ENCODE measurements at places on chromosomes 13 and 19. TPM values are rescaled to one million over a fixed set of nuclear protein-coding genes. Genes with fewer than 3 reads are reported as not detected.

DNA sequence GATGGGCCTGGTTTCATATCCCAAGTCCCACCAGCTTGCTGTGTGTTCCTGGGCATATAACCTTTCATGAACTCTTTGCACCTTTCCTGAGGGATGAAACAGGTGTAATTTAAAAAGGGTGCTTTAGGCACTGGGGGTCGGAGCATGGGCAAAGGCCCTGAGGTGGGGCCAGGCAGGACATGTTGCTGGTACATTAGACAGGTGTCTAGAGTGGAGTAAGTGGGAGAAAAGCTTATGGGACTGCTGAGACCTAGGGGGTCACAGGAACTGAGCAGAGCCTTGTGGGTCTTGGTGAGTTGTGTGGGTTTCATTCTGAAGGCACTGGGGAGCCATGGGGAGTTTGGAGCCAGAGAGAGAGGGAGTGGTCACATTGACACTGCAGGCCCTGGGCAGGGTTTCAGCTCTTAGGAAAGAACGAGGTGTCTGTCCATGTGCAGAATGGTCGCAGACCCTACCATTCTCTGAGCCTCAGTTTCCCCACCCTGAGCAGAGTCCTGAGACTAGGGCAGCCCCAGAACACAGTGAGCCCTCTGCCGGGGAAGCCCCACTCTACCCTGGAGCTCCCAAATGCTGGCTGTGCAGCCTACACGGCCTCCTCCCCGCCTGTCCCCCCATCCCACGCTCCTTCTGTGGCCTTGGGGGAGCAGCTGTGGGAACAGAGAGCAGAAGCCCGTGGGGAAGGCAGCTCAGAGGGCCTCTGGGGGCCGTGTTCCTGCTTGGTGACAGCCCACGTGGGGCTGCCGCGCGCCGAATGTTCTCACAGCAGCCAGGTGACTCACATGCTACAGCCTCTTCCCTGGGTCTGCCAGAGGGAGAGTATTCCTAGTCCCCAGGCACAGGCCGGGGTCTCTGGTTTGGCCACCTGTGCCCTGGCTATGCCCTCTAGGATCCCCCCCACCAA, 7.3 kb upstream of the HOMER3 start:
- H3K27ac ChIP-seq: no peak overlapping the region
- H3K27me3 ChIP-seq: peaks cover under 1% of the 10 kb centered on the region
- no peak overlapping the region for H3K4me3 ChIP-seq
- no peaks in the 10 kb centered on the region for H3K36me3 ChIP-seq
- DNase-seq: no peak
- H3K4me1 ChIP-seq: no peaks in the 10 kb centered on the region

- H3K4me3 ChIP-seq: no peak overlapping the region
- no peaks in the 10 kb centered on the region for H3K4me1 ChIP-seq
- H3K27me3 ChIP-seq: peaks cover 3% of the 10 kb centered on the region
- H3K36me3 ChIP-seq: no peaks in the 10 kb centered on the region
- DNase-seq: no peak
- H3K27ac ChIP-seq: no peak overlapping the region
These were observed 86.1 kb downstream of the EDNRB start for GRCh38 chr13:77832339-77833100.

HIPK4 gene
- 0.10 TPM for total RNA-seq

DNA sequence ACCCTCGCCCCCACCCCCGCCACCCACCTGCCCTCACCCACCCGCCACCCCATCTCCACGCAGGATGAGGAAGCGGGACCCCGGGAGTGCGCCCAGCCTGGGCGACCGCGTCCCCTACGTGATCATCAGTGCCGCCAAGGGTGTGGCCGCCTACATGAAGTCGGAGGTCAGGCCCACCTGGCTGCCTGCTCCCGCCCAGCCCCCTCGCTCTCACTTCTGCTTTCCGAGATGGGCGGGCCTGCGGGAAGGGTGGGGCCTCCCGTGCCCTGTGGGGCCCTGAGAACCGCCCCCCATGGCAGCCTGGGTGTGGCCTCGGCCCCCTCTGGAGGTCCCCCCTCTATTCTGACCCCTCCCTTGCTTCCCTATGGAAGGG, 3.1 kb upstream of the SPIB start:
- peaks cover 10% of the 10 kb centered on the region for H3K27me3 ChIP-seq
- no peak for DNase-seq
- H3K4me1 ChIP-seq: peaks cover 13% of the 10 kb centered on the region
- H3K4me3 ChIP-seq: no peak overlapping the region

- H3K27me3 ChIP-seq: no peaks in the 10 kb centered on the region
- H3K27ac ChIP-seq: no peak overlapping the region
- no peak overlapping the region for H3K4me3 ChIP-seq
- no peak for DNase-seq
These were observed 7.0 kb downstream of the ARMC6 start for GRCh38 chr19:19040417-19040816.

DNA sequence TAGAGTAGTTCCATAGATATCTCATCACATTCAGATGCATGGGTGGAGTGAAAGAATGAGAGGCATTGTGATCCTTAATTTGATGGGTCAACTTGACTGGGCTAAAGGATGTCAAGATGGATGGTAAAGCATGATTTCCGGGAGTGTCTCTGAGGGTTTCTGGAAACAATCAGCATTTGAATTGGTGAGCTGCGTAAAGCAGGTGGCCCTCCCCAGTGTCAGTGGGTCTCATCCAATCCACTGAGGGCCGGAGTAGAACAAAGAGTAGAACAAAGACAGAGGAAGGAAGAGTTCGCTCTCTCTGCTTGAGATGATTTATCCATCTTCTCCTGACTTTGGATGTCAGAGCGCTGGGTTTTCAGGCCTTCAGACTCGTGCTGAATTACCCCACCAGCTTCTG, 43.1 kb downstream of the SERP2 start:
- H3K36me3 ChIP-seq: no peaks in the 10 kb centered on the region
- H3K4me3 ChIP-seq: no peak overlapping the region
- no peak for DNase-seq
- no peak overlapping the region for H3K27ac ChIP-seq

DNA sequence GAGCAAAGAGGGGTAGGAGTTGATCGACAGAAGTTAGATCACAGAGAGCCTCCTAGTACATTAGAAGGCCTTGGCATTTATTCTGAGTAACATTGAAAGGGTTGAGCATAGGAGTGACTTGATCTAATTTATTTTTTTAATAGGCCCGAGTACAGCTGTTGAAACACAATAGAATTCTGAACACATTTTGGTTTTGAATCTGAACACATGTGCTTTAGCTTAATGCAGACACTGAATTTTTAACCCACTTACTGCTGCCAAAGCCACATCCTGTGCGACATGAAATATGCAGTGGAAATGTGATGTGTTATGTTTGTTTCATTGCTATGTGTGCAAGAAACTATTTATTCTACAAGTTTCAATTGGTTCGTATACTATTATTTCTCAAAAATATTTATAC, 1505.9 kb downstream of the PCDH9 start:
- no peaks in the 10 kb centered on the region for H3K4me1 ChIP-seq
- DNase-seq: no peak
- no peak overlapping the region for H3K27ac ChIP-seq
- no peak overlapping the region for H3K4me3 ChIP-seq
- no peaks in the 10 kb centered on the region for H3K36me3 ChIP-seq
- no peaks in the 10 kb centered on the region for H3K27me3 ChIP-seq

DNA sequence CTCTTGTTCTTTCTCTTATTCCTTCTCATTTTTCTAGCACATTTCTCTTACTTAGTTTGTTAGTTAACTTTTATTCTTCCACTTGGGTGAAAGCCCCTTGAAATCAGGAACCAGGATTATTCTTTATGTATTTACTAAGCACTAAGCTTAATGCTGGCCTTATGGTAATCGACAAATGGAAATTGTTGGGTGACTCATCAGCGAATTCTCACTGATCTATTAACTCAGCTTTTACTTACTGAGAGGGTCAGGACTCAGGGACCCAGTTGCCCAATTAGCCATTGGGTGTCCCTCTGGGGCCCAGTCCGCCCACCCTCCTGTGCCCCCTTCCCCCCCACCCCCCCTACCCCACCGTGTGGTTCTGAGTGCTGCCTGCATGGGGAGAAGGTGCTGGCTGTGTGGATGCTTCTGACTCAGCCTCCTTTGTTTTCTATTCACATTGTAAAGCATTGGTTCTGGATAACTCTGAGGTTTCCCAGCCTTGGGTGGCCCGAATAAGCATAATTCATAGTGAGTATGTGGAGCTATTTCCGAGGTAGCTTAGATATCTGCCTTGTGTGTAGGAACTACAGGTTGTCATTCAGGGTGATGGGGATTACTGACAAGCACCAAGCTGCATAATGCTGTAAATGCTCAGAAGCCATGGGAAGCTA, 240.9 kb downstream of the FGF9 start:
- H3K27me3 ChIP-seq: no peaks in the 10 kb centered on the region
- no peak for DNase-seq
- H3K4me3 ChIP-seq: no peak overlapping the region
- H3K4me1 ChIP-seq: no peaks in the 10 kb centered on the region

- peaks cover 60% of the 10 kb centered on the region for H3K27me3 ChIP-seq
- no peaks in the 10 kb centered on the region for H3K4me1 ChIP-seq
- no peak within 1 kb of the TSS for H3K4me3 ChIP-seq
- H3K27ac ChIP-seq: no peak within 1 kb of the TSS
- no peaks in the 10 kb centered on the region for H3K36me3 ChIP-seq
- DNase-seq: no peak
These were observed at the start of gene TNFRSF19 for GRCh38 chr13:23570099-23570920. Gene TNFRSF19, plus strand, starts transcription at chr13:23570412. Its CDS starts 19,772 bp downstream, at chr13:23590184.

DNA sequence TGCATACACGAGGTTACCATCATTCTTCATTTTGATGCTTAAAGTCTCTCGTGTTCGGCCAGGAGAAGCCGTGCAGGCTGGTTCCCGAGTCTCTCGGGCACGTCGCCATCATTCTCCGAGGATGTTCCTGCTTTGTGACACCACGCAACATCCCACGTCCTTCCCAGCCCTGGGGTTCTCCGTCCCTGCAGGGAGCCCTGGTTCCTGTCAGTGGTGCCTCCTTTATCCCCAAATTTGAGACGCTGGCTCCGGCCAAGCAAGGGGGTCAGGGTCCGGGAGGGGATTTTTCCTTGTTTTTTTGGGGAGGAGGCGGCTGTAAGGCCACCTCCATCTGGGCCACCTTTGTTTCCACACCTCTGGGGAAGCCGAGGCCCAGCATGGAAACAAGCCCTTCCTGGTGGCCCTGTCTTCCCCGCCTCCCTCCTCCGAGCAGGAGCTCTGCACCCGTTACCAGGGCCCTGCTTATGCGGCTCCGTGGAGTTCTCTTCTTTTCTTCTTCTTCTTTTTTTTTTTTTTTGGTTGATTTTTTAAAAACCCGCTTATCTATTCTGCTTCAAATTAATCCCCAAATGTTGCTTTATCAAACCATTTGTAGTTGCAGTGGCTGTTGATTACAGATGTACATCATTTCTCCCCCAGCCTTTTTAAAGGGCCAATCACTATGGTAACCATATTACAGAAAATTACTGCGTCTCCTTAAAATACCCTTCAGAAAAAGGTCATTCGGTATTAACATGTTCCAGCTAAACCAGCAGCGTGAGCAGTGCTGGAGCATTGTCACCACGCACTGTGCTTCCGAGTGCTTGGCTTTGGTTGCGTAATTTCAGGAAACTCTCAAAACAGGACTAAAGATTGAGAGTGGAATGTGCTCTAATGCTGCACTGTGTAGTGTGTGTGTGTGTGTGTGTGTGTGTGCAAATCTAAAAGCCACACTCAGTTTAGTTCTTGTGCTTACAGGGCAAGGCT, 50.4 kb downstream of the TEX29 start:
- DNase-seq: no peak
- no peaks in the 10 kb centered on the region for H3K36me3 ChIP-seq
- H3K27me3 ChIP-seq: peaks cover 3% of the 10 kb centered on the region
- H3K4me1 ChIP-seq: no peaks in the 10 kb centered on the region
- H3K27ac ChIP-seq: no peak overlapping the region

FREM2 gene
- not detected for total RNA-seq

- H3K4me3 ChIP-seq: no peak overlapping the region
- no peaks in the 10 kb centered on the region for H3K36me3 ChIP-seq
These were observed 211.3 kb downstream of the COG6 start for GRCh38 chr13:39866722-39867121.

DNA sequence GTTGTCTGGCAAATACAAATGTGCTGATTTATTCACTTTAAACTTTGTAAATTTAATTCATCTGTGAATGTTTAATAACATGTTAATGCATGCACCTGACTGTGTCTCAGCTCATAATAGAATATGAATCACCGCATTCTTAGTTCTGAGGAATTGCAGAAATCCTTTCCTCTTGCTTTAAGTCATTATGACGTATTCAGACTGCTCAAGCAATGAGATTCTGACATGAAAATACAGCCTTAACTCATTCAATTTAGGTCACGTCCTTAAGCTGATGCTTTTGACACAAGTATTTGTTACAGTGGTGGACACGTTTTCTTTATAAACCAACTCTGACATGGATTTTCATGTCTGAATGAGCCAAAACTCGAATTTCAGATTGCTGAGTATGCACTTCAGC, 541.0 kb upstream of the KLF12 start:
- H3K4me3 ChIP-seq: no peak overlapping the region
- H3K4me1 ChIP-seq: no peaks in the 10 kb centered on the region
- no peak for DNase-seq
- H3K36me3 ChIP-seq: no peaks in the 10 kb centered on the region
- no peak overlapping the region for H3K27ac ChIP-seq

LIM2 gene
- not detected for total RNA-seq

FOXO1 gene
- total RNA-seq: 32.2 TPM

PSG7 gene
- total RNA-seq: not detected

KLHL1 gene
- total RNA-seq: not detected

ZNF382 gene
- 11.8 TPM for total RNA-seq

SELENOV gene
- total RNA-seq: not detected

DNA sequence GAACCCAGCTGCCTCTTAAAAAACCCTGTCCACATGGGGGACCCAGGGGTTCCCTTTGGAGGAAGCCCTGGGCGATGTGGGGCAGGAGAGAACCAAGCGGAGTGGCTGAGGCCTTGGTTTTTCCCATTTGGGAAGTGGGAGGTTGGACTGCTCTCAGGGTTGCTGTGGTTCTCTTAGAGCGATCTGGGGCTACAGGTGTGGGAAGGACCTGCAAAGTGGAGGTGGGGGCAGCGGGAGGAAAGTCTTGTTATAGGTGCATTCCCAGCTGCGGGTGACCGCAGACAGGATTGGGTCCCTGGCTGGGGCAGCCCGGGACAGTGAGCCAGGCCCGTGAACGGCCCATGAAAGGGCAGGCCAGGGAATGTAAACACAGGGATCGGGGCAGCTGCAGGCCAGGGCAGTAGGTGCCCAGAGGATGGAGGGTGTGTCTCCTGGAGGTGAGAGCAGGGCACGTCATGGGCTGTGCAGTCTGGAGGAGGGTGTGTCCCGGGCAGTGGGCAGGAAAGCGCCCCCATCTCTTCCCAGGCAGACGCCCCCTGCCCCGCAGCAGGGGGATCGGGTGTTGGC, 814 bp downstream of the SLC25A23 start:
- H3K36me3 ChIP-seq: peaks cover 33% of the 10 kb centered on the region
- H3K4me3 ChIP-seq: peak overlapping the region; percentile 88
- H3K27ac ChIP-seq: peak overlapping the region; percentile 71
- no peaks in the 10 kb centered on the region for H3K27me3 ChIP-seq
- H3K4me1 ChIP-seq: peaks cover 19% of the 10 kb centered on the region

DNA sequence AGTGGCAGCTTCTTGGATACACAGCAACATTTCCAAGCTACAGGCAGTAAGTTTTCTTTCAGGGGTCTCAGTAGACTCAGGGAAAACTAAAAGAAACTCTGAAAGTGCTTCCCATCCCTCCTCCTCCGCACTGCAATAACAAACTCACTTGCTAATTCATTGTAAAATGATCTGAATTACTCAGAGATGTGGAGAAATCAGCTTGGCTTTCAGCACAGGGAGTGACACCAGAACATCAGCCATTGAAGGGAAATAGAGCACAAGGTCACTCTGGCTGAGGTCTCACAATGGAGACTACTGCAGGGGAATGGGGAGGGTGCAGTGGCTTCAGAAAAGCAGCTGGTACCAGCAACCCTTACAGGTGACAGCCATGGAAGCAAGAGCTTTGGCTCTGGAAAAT, 137.3 kb upstream of the SERP2 start:
- H3K4me3 ChIP-seq: no peak overlapping the region
- no peak overlapping the region for H3K27ac ChIP-seq
- peaks cover 15% of the 10 kb centered on the region for H3K4me1 ChIP-seq
- no peaks in the 10 kb centered on the region for H3K36me3 ChIP-seq
- H3K27me3 ChIP-seq: peaks cover 53% of the 10 kb centered on the region

Measured in activated CD4-positive, alpha-beta memory T cell treated with anti-CD3 and anti-CD28 coated beads, Interleukin-2, amount 10 ng/mL, durations not matched to agents 7 days and 5 days (primary cell).